ENCODE measurements at places on chromosomes 5 and 9. TPM values are rescaled to one million over a fixed set of nuclear protein-coding genes. Genes with fewer than 3 reads are reported as not detected.

CKS2 gene
- 11.4 TPM for total RNA-seq

DRD1 gene
- not detected for total RNA-seq

SMIM33 gene
- not detected for total RNA-seq

ZNF300 gene
- total RNA-seq = 6.2 TPM

- H3K4me1 ChIP-seq = no peaks in the 10 kb centered on the region
- no peak overlapping the region for H3K4me3 ChIP-seq
- no peaks in the 10 kb centered on the region for H3K27me3 ChIP-seq
Measured at GRCh38 chr5:33800241-33800950, 91.4 kb downstream of the ADAMTS12 start.

GRCh38 chr5:32004404-32004803, 169.7 kb downstream of the GOLPH3 start:
- H3K27me3 ChIP-seq = no peaks in the 10 kb centered on the region
- no peak overlapping the region for H3K27ac ChIP-seq

DNA sequence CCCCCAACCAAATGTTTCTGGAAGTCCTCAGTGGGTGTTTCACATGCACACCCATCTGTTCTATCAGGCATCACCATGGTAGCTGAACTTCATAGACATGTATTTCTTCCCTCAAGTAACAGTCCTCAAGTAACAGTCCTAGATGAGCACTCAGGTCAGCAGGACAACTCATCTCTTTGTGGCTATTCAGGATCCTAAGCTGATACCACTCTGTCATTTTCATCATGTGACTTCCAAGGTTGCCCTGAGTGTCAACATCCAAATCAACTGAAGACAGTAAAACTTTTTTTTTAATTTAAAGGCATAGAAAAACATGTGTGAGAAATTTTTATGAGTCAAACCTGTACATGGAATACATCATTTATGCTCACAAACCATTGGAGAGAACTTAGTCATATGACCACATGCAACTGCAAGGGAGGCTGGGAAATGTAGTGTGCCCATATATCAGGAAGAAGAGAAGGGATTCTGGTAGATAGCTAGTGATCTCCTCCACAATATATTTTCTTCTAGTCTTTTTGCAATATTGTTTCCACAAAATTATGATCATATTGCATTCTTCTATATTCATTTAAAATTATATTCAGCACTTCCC, 64.2 kb upstream of the FST start:
- H3K4me3 ChIP-seq = no peak overlapping the region
- H3K27me3 ChIP-seq = no peaks in the 10 kb centered on the region
- no peak overlapping the region for H3K27ac ChIP-seq
- DNase-seq = no peak
- no peaks in the 10 kb centered on the region for H3K36me3 ChIP-seq

GRCh38 chr9:124886461-124886860, 24.5 kb downstream of the ARPC5L start:
- H3K36me3 ChIP-seq = peaks cover 62% of the 10 kb centered on the region
- H3K27ac ChIP-seq = no peak overlapping the region
- DNase-seq = no peak
- H3K4me1 ChIP-seq = peaks cover 6% of the 10 kb centered on the region
- H3K4me3 ChIP-seq = no peak overlapping the region
- H3K27me3 ChIP-seq = no peaks in the 10 kb centered on the region

DNA sequence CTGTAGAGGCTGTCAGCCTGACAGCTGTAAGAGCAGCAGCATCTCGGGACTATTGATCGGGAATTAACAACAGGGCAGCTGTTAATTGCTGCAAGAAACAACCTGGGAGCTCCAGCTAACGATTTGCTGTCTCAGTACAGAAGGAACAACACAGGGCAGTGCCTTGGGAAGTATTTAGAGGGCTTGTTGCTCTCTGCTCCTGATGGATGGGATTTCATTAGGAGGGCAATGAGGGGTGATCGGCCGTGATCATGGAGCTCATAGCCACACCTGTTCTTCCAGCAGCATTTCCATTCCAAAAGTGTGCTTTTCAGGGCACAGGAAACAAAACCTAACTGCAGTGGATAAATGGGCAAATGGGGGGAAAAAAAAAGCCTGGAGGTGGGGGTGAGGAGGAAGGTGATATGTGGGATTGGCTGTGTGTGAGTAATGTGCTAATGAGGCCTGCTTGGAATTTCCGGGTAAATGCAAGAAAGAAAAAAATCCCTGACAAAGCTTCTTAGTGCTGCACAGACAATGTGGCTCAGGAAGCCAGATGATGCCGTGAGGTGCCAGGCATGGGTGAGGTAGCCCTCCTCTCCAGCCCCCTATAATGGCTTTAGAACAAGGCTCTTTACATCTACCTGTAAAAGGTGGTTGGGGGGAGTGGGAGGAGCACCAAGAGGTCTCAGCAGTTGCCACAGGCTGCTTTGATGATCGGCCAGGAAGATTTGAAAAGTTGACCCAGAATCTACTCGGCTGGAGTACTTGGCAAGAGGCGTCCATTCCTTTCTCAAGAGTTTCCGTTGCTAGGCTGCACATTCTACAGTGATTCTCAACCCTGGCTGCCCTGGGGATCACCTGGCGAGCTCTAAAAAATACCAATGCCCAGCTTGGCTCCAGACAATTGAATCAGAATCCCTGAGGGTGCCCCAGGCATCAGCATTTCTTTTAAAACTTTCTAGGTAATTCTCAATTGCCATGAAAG, 139.5 kb upstream of the KLF9 start:
- H3K4me3 ChIP-seq = no peak overlapping the region
- no peak for DNase-seq
- H3K4me1 ChIP-seq = no peaks in the 10 kb centered on the region
- no peaks in the 10 kb centered on the region for H3K27me3 ChIP-seq
- H3K36me3 ChIP-seq = no peaks in the 10 kb centered on the region

- H3K27me3 ChIP-seq = no peaks in the 10 kb centered on the region
- no peak for DNase-seq
- no peak overlapping the region for H3K27ac ChIP-seq
- no peak overlapping the region for H3K4me3 ChIP-seq
Measured at GRCh38 chr9:126788634-126789349, 16.0 kb upstream of the ZBTB43 start.

- no peak for DNase-seq
- H3K4me3 ChIP-seq = no peak overlapping the region
- H3K27me3 ChIP-seq = no peaks in the 10 kb centered on the region
- H3K27ac ChIP-seq = no peak overlapping the region
Measured at GRCh38 chr5:137201876-137202275, 297.2 kb downstream of the SPOCK1 start.

DNA sequence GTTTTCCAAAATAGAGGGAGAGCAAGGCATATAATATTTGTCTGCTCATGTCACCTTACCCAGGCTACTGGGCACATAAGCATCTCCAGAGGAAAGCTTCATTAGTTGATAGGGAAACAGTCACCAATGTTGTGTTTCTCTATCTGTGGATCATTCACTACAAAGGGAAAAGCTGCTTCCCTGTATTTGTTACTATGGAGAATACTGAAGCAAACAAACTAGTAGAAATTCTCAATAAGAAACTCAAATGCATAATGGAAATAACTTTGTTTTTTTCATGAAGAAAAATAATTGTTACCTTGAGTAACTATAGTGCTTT, 138.2 kb downstream of the PCSK1 start:
- no peaks in the 10 kb centered on the region for H3K36me3 ChIP-seq
- H3K4me1 ChIP-seq = no peaks in the 10 kb centered on the region
- H3K27ac ChIP-seq = no peak overlapping the region
- H3K4me3 ChIP-seq = no peak overlapping the region
- no peak for DNase-seq

DNA sequence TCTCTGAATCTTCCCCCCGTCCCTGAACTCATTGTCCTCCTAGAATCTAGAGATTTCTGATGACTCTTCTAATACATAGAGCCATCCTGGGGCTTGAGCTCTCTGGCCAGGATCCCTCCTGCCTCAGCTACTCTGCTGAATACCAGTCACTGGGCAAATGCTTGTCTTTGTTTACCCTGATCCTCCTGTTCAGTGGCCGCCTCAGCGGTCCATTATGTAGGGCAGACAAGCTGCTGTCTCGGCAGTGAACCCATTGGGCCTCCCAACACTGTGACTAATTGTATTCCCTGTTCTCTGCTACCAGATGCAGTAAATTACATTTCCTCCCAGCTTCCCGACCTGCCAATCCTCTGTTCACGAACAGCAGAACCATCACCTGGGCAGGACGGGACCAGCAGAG, 151.6 kb downstream of the PALM2AKAP2 start:
- no peaks in the 10 kb centered on the region for H3K36me3 ChIP-seq
- no peak for DNase-seq
- H3K27me3 ChIP-seq = no peaks in the 10 kb centered on the region
- H3K27ac ChIP-seq = no peak overlapping the region
- H3K4me1 ChIP-seq = no peaks in the 10 kb centered on the region

DNA sequence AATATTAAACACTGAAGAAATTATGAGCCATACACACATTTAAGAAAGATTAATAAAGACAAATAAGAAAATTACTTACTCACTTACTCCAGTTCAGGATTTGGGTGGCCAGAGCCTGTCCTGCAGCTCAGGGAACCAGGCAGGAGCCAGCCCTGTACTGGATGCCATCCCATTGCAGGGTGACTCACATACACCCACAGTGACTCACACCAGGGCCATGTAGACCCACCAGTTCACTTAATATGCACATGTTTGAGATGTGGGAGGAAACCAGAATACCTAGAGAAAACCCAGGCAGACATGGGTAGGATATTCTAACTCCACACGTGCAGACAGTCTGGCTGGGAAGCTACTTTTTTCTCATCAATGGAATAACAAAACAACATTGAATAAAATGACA, 49.6 kb upstream of the ADRB2 start:
- no peak overlapping the region for H3K27ac ChIP-seq
- no peak for DNase-seq
- peaks cover 7% of the 10 kb centered on the region for H3K4me1 ChIP-seq
- no peak overlapping the region for H3K4me3 ChIP-seq

DNA sequence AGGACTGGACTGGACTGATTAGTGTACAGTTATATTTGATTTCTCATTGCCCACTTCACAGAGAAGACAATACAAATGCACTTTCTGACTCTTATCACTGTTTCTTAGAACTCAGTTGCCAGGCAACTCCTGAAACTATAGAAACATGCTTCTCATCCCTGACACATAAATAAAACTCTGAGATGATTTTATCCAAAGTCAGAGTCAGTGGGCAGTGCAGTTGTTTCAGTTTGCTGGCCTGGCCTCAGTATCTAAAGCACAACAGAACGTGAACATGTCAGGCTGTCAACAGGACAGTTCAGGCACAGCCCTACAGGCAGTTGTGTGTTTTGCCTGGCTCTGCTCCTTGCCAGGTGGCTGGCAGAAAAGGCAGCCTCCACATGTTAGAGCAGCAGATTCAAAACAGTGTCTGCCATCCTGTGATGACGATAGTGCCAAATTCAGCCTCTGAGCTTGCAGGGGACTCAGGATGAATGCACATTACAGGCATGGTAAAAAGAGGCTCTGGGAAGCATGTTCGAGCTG, 65.1 kb upstream of the CCDC152 start:
- no peaks in the 10 kb centered on the region for H3K27me3 ChIP-seq
- DNase-seq = no peak
- no peaks in the 10 kb centered on the region for H3K4me1 ChIP-seq
- H3K4me3 ChIP-seq = no peak overlapping the region
- H3K36me3 ChIP-seq = no peaks in the 10 kb centered on the region

DNA sequence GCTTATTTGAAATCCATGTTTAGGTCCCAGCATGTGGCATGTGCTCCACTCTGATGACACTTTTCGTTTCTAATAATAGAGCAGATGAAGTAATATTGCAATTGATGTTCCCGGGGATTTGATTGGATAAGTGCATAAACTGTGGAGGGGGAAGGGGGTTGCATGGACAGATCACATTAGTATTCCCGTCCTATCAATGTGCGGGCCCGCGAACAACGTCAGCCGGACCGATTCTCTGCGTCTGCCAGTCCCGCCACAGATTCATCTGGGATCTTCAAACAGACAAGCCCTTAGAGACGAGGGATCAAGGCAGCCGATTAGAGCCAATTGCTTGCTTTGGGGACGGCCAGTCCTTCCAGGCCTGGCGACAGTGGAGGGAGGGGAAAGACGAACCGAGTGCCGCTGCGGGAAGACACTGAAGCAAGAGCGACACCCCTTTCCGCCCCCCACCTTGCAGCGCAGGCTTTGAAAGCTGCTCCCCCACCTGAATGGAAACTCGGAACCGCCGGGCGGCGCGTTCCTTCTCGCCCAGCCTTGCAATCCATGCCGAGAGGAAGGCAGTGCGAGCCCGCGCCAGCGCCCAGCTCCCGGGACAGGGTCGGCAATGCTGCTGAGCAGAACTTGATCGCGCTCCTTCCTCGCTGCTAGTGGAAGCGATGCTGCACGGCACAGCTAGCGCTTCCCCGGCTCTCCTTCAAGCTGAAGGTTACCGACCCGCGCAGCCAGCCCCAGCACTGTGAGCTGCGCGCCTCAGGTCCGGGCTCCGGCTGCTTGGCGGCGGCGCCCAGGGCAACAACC, at the start of gene RGS7BP:
Gene RGS7BP (plus strand): TSS at position 247 of the 798 bp plus-strand sequence. CDS start 610 bp downstream, outside the sequence.
- no peaks in the 10 kb centered on the region for H3K4me1 ChIP-seq
- H3K4me3 ChIP-seq = no peak within 1 kb of the TSS
- peaks cover 7% of the 10 kb centered on the region for H3K27me3 ChIP-seq
- no peak for DNase-seq
- H3K27ac ChIP-seq = no peak within 1 kb of the TSS

GRCh38 chr5:176391999-176392398, 3.4 kb downstream of the HIGD2A start:
- no peak for DNase-seq
- H3K36me3 ChIP-seq = peaks cover 18% of the 10 kb centered on the region
- H3K4me1 ChIP-seq = peaks cover 20% of the 10 kb centered on the region
- H3K27me3 ChIP-seq = no peaks in the 10 kb centered on the region
- H3K4me3 ChIP-seq = no peak overlapping the region

- H3K36me3 ChIP-seq = no peaks in the 10 kb centered on the region
- DNase-seq = no peak
- no peak overlapping the region for H3K4me3 ChIP-seq
- peaks cover 39% of the 10 kb centered on the region for H3K4me1 ChIP-seq
Measured at GRCh38 chr9:136659861-136660784, 2.6 kb upstream of the EGFL7 start.

All from natural killer cell (primary cell).